Substantia nigra (tissue), 51 donors: ENCODE measurements at places on chromosomes 12 and 14.

- DNase-seq: no peak
Observed at GRCh38 chr12:104785886-104786285, 172.2 kb downstream of the SLC41A2 start.

- peak; percentile 14 for DNase-seq
Observed at GRCh38 chr12:120903412-120904196, 554 bp downstream of the SPPL3 start.

DNA sequence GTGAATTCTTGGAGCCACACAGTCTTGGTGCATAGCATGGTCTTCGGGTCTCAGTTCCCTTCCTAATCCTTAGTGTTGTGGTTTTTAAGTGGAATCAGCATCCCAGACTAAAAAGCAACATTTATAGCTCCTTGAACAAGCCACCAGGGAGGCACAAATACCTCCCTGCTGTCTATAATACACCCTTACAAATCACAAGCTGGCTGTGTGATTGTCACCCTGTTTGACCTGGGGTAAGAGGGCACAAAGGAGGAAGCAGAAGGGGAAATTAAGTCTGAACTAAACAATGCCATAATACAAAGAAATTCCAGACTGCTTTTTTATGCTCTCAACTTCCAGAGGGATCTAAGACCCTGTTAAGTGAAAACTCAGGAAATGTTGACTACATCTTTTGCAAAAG lies 7.7 kb upstream of the MMP19 start:
- no peak for DNase-seq

DNA sequence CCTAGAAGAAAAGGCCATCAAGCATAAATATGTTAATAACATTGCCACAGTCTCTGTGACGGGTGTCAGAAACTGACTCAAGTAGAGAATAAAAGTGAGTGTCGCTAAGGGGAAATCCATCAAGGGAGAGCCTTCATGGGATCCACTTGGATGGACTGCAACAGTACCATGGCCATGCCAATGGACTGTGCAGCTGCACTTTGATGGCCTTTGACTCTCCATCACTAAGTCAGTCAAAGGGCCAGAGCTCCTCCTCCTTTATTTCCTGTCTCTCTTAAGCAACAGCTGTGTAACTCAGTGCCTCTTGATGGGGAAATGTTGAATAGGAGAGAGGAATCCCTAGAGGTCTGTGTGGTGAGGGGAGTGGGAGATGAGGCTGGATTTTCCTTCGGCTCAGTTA lies 335.2 kb downstream of the BMP4 start:
- no peak for DNase-seq

GRCh38 chr12:25524366-25524765 lies 28.7 kb downstream of the LMNTD1 start:
- DNase-seq: no peak

DNA sequence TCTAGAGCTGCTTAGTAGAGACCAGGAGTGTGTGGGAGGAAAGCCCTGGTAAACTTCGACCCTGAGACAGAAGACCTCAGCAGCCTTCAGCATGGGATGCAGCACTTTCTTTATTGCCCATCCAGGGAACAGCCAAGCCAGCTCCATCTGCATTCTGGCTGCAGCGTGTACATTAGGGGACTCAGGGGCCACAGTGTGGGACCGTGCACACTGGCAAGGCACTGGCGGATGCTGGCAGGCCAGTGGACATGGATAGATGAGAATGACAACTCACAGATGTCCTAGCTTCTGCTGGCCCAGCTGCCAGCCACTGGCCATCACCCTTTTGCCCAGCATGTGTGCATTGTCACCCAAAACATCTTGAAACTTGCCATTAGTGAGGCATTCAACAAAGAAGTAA lies 12.5 kb downstream of the PLD4 start:
- DNase-seq: no peak

- no peak for DNase-seq
Observed at GRCh38 chr14:105531894-105532623, 5.7 kb downstream of the TMEM121 start.

DNA sequence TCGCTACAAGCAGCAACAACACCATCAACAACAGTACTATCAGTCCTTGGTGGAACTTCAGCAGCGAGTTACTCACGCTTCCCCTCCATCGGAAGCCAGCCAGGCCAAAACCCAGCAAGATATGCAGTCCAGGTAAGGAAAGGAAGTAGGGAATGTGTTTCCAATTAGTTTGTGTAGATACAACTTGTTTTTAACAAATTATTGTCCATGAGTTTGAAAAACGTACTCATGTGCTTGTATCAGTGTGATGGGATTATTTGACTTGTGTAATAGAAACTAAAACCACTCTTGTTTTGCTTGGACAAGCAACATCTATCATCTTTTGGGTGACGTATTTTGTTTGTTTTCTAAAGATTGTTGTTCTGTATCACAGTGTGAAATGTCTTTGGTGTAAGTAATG lies 137.9 kb downstream of the NAV3 start:
- DNase-seq: no peak

DNA sequence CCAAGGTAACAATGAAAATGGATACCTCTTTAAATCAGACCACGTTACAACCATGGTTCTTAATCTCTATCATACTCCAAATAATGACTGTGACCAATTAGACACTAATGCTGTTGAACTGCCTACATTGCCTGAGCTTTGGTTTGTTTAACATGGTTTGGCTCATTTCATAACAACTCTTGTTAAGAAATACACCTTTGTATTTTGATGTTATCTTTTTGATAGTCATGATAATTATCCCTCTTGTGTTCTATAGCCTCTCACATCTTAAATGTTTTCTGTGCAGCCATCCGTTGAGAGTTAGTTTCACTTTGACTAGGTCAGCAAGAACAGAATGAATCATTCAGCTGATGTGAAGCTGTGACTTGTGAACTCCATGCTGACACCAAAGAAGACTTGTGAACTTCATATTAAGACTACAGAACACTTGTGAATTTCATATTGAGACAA lies 75.5 kb upstream of the RERGL start:
- DNase-seq: no peak

DNA sequence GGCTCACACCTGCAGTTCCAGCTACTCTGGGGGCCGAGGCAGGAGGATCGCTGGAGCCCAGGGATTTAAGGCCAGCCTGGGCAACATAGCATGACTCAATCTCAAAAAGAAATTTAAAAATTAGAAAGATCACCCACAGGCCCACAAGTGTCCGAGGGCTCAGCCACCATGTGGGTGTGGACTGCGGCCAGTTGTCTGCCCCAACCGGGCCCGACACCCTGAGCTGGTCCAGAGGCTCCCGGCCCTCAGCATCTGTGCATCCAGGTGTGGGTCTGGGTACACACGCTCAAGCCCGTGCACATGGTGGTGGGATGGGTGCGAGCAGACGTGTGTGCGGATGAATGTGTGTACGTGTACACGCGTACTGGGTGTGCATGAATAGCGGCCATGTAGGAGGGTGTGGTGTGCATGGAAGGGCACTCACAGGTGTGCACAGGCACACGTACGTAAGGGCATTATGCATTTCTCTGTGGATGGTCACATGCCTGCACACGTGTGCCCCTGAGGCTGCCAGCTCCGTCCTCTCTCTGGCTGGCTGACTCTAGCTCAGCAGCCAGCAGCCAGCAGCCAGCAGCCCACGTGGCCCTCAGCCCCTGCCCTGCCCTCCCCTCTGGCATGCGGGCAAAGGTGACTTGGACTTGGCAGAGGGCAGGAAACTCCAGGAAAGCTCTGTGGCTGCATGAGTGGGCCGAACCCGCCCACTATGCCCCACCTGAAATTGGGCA lies 23.3 kb upstream of the NUDT14 start:
- DNase-seq: peak; percentile 65

DNA sequence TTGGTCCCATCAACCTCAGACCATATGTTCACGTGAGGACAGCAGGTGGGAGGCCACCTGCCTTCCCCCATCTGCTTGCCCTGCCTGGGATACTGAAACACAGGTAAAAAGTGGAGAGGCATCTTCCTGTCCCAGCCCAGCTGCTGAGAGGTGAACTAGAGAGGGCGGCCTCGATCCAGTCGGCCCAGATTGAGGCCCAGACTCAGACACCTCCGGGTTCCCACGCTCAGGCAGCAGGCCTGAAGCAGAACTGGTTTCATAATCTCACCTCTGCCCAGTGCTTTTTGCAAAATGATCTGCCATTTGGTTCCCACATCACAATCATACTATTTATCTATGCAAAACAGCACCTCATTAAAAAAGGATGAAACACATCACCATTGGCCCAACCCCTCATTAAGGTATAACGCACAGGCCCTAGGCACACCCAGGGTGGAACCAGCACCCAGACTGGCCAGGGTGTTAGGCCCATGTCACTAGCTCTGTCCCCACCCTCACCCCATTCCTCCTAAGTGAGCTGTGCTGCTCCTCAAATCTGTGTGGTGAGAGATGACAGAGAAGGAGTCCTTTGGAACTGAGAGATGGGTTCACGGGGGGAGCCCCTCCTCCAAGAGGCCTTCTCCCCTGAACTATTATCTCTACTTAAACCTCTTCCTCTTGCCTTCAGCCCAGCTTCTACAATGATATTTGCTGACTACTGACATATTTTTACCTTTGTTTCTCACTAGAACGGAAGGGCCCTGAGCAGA lies 81.1 kb downstream of the ZFP36L1 start:
- DNase-seq: no peak

DNA sequence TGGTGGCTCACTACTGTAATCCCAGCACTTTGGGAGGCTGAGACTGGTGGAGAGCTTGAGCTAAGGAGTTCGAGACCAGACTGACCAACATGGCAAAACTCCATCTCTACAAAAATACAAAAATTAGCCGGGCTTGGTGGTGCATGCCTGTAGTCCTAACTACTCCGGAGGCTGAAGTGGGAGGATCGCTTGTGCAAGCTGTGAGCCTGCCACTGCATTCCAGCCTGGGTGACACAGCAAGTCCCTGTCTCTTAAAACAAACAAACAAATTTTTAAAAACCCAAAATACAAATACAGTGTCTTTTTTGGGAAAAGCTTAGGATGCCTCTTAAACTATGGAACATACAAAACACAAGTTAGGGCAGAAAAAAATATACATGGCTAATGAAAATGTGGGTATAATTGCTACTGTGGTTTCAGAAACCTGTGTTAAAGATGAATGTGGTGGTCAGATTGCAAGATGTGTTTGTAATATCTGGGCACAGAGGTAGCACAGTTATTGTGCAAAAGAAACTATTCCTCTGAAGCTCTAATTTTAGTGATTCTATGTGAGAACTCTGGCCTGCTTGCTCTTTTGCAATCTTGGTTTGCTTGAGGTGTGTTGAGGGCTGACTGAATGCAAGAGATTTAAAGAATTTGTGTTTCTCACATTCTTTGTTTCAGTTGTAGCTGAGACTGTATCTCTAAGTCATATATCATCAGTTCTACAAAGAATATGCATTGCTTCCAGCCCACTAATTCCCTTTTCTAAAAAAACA lies 3.9 kb upstream of the HSPA2 start:
- DNase-seq: no peak

GRCh38 chr12:46983959-46984841 lies 95.2 kb upstream of the PCED1B start:
- DNase-seq: no peak

- DNase-seq: no peak
Observed at GRCh38 chr12:54221402-54221984, 32.7 kb upstream of the SMUG1 start.

GRCh38 chr12:51874000-51874399 lies 13.9 kb upstream of the ANKRD33 start:
- no peak for DNase-seq

- no peak for DNase-seq
Observed at GRCh38 chr12:47892819-47893218, 12.0 kb downstream of the VDR start.

DNA sequence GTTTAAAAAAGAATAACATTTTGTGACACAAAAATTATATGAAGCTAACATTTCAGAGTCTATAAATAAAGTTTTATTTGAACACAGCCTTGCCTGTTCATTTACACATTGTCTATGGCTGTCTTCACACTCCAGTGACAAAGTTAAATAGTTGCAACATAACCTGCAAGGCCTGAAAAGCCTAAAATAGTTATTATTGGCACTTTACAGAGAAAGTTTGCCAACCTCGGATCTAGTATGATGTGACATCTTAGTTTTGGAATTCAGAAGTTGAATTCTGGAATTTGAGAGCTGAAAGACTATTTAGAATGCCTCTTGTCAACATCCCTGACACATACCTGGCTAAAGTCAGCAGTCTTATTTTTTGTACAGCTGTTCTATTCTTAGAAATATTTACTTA lies 68.3 kb downstream of the DYRK2 start:
- no peak for DNase-seq
